Liver (tissue), 10 donors: ENCODE measurements at places on chromosomes 2 and 18. TPM values are rescaled to one million over a fixed set of nuclear protein-coding genes. Genes with fewer than 3 reads are reported as not detected.

The AP1S3 gene
- total RNA-seq: 3.8 TPM

GRCh38 chr2:2950403-2950952 is 427.1 kb downstream of the EIPR1 start:
- DNase-seq: no peak

DNA sequence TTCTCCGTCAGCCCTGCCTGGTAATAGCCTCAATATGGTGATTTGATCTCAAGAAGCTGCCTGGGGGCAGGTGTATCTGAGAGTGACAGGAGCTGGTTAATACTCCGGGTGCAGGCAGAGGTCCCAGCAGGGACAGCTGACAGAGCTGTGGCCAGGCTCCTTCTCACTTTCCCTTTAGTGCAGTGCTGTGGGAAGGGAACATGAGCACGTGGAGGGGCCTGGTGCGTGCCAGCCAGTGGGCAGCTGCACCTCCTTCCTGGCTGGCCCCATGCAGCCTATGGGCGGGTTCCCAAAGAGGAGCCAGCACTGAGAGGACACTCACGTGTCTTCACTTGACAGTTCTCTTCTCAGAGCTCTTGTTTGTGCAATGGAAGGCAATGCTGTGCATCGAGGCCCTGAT is 9.1 kb downstream of the CNNM4 start:
- no peak for DNase-seq

The GPBAR1 gene
- total RNA-seq: 1.4 TPM

The ASB18 gene
- not detected for total RNA-seq

The CNTNAP5 gene
- total RNA-seq: not detected

- no peak for DNase-seq
Measured at GRCh38 chr2:39736640-39737039, 42.4 kb downstream of the THUMPD2 start.

- no peak for DNase-seq
Measured at GRCh38 chr2:234322766-234323465, 174.0 kb downstream of the ARL4C start.

DNA sequence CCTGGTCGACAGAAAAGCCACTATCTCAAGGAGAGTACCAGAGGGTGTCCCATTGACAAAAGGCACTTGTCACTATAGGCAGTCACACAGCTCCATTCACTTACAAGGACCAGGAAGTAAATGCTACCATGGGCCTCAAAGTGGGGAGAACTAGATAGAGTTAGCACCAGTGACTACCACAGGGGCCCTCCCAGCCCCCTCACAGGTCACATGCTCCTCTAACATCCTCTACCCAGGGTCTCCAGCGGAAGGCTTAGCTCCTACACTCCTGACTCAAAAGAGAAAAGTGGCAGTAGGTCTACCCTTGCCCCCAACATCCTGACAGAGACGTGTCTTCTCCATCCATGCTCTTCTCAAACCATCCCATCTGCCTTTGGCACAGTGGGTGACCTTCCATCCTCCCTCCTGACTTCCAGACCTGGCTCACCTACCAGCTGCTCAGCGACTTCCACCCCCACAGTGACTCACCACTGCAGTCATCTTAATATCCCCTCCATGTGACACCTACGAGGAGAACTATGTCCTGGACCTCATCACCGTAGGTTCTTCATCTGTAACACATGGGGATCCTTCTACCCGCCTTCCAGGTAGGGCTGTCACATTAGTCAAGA is 5.6 kb upstream of the DNMT3A start:
- DNase-seq: no peak

The HTR2B gene
- 0.33 TPM for total RNA-seq

- DNase-seq: no peak
Measured at GRCh38 chr2:181882246-181883020, 9.1 kb upstream of the ITPRID2 start.

DNA sequence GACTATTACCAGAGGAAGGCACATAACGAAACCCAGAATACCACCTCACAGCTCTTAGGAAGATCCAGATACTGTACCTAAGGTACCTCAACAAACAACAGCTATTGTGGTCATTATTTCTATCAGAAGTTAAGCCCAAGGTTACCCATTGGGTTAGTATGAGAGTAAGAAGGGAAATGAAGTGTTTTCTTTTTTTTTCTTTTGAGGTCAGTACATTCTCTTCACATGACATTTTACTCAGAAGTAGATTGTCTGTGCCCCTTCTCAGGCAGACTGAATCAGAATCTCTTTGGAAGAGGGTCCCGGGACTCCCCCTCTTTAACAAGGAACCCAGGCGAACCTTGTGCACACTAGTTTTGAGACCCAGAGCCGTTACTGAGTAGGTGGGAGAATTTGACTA is 233.7 kb upstream of the CXCR4 start:
- DNase-seq: no peak

- DNase-seq: no peak
Measured at GRCh38 chr18:45004546-45005080, 323.9 kb downstream of the SETBP1 start.

The CHRNG gene
- not detected for total RNA-seq

DNA sequence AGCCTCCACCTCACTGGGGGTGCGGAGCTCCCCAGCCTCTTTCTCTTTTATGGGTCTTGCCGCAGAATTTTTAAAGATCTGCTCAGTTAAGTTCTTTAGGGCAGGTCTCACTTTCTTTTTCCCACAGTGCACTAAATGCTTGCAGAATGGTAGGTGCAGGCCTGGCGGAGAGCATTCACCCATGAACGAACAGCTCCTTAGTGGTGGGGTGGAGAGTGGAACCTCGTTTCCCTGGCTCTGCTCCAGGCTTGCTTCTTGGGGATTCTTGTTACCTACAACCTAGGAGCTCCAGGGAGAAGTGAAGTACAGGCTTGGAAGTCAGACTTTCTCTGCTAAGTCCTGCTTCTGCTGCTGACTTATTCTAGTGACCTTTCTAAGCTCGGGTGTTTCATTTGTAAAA is 70.3 kb upstream of the PXDN start:
- DNase-seq: no peak

DNA sequence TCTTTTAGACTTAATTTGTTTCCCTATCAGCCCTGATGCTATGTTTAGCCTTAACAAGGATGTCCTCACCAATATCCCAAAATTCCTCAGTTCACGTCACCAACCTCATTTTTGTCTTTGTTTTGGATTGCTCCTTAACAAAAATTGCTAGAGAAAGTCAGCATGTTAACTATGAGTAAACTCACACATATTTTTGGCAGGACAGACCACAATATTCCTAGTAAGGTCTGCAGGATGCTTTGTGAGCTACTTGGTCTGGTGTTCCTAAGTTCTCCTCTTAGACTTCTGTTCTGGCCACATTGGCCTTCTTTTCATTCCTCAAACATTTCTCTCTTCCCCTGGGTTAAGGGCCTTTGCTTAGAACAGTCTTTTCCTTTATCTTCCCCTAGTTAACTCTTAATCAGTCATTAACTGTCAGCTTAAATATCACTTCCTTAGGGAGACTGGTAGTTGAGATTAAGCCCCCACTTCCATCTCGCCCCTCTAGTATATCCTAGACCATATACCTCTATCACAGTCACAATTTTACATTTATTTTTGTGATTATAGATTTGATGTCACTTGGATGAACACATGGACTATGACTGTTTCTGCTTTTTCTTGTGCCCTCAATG is 116.2 kb downstream of the ADCYAP1 start:
- no peak for DNase-seq

DNA sequence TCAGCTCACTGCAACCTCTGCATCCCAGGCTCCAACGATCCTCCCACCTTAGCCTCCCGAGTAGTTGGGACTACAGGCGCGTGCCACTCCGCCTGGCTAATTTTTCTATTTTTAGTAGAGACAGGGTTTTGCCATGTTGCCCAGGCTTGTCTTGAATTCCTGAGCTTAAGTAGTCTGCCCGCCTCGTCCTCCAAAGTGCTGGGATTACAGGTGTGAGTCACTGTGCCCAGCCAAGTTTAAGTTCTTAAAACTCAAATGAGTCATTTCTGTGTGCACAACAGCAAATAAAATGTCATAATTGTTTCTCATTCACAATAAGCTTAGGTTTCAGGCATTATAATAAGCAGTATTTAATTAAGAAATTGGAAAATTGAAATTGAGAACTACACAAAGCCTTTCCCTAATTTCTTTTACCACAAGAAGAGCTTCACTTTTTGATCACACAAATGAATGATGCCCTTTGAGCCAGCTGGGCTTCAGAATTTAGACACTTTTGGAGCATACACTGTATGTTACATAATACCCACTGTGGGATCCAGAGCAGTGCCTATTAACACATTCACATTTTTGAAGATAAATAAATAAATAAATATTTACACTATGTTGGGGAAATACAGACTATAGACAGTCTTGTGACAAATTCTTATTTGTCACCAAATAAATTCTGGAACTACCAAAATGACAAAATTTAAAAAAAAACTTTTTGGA is 8.6 kb upstream of the ME2 start:
- DNase-seq: no peak

DNA sequence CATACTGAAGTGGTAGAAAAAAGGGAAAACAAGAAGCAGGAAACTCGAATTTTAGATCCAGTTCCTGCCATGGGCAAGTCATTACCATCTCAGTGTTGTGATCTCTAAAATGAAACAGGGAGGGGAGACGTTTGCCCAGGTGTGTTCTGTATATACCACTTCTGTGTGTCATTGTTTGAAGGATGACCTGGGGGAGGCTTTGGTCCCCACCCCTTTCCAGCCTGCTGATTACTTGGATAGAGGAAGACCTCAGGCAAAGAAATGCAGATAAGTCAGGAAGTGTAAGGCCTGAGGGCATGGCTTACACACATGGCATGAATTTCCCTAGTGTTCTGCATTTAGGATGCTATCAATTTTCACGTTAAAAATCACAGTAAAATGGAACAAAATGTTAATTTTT is 205.2 kb upstream of the CXCR4 start:
- DNase-seq: no peak

The VWA3B gene
- total RNA-seq: not detected

- no peak for DNase-seq
Measured at GRCh38 chr2:24754985-24755705, 38.0 kb downstream of the PTRHD1 start.

The NGEF gene
- 22.6 TPM for total RNA-seq

DNA sequence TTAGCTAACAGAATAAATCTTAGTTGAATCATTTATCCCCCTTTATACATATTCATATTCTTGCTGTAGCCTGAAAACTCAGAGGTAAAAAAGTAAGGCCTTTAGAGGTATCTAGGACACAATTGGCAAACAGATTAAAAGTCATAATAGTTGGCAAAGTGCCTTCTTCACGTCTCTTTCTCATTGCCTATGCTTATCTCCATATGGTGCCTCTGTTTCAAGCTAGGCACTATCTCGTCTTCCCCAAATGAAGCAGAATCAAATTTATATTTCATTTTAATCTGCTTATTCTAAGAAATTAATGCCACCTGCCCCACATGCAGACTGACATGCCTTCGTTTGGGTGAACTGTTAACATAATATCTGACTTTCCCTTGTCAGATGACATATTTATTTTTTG is 245.4 kb downstream of the CDH2 start:
- no peak for DNase-seq

- DNase-seq: no peak
Measured at GRCh38 chr2:224359569-224359968, 42.3 kb downstream of the FAM124B start.

The PXDN gene
- 21.5 TPM for total RNA-seq

GRCh38 chr2:180966378-180966777 is 14.0 kb upstream of the UBE2E3 start:
- no peak for DNase-seq

DNA sequence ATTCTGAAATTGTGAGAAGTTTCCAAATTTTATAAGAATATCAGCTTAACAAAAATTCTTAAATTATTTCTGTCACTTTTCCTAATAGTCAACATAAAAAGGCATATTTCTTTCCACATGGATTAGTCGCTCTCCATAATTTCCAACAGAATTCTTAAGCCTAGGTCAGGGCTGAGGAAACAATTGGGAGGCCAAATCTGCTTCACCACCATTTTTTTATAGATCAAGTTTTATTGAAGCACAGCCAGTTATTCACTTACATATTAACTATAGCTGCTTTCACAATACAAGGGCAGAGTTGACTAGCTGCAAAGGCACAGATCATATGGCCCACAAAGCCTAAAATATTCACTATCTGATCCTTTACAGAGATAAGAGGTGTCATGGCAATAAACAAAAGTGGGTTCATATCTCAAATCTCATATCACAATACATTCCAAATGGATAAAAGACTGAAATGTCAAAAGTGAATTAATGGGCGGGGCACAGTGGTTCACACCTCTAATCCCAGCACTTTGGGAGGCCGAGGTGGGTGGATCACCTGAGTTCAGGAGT is 18.7 kb downstream of the MEMO1 start:
- no peak for DNase-seq

DNA sequence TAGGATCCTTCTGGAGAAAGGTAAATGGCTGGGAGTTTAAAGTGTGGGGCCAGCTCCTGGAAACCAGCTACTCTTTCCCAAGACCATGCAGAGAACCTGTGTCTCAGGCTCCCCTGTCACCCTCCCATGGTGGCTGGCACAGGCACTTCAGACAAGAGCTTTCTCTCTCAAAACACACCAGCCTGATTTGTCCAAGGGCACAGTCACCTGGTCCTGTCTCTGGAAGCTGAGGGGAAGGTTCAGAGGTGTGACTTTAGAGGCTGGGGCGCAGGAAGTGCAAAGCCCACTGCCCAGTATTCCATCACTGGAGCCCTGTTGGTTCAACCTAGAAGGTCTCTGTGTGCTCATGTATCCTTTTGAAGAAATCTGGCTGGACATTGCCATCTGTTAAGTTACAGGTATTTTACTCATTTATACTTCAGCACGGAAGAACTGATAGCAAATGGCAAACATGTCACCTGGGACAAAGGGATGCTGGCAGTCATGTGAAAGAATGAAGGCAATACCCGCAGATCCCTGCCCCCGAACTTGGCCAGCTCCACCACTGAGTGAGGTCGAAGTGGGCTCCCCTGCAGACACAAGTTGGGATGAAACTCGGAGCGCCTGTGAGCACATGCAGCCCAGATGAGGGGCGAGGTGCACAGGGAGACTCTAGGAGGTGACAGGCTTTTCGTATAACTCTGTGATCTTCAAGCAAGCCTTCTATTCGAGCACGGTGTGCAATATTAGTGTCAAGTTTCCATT is 96.9 kb upstream of the MGAT4A start:
- DNase-seq: no peak

The CXCR2 gene
- 0.47 TPM for total RNA-seq

DNA sequence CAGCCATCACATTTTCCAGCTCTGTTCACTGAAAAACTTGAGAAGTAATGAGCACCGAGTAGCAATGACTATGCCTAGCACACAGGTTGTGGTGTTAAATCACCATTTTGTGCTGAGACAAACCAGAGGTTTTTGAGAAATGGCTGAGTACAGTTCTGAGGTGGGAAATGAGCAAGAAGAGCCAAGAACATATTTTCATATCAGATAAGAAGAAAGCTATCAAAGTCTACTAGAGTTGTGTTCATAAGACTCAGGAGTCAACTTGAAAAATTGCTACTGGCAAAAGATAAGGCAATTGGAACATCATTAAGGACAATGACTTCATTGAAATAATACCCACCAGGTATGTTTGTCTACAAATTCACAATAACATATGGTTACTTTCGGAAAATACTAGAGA is 108.1 kb downstream of the RIT2 start:
- no peak for DNase-seq

DNA sequence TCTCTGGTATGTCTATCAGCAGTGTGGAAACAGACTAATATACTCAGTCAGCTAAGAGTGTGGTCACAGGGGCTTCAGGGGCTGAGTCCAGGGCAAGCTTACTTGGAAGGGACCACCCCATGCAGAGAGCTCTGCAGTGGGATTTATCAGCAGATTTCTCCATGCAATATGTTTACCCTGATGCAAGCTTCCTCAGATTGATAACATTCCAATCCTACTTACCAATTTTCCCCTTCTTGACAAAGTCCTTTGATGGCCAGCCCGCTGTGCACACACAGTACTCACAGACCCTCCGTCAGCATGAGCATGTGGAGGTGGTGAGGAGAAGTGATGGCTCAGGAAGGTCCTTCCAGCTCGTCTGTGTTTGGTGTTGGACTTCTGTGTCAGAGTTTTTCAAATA is 51.8 kb downstream of the SH3RF3 start:
- DNase-seq: no peak
